ENCODE measurements at places on chromosomes 16 and 17. TPM values are rescaled to one million over a fixed set of nuclear protein-coding genes. Genes with fewer than 3 reads are reported as not detected.

The MRM3 gene
- total RNA-seq, result 15.2 TPM

The ASGR2 gene
- total RNA-seq, result not detected

The CDRT15 gene
- not detected for total RNA-seq

The KRT20 gene
- not detected for total RNA-seq

DNA sequence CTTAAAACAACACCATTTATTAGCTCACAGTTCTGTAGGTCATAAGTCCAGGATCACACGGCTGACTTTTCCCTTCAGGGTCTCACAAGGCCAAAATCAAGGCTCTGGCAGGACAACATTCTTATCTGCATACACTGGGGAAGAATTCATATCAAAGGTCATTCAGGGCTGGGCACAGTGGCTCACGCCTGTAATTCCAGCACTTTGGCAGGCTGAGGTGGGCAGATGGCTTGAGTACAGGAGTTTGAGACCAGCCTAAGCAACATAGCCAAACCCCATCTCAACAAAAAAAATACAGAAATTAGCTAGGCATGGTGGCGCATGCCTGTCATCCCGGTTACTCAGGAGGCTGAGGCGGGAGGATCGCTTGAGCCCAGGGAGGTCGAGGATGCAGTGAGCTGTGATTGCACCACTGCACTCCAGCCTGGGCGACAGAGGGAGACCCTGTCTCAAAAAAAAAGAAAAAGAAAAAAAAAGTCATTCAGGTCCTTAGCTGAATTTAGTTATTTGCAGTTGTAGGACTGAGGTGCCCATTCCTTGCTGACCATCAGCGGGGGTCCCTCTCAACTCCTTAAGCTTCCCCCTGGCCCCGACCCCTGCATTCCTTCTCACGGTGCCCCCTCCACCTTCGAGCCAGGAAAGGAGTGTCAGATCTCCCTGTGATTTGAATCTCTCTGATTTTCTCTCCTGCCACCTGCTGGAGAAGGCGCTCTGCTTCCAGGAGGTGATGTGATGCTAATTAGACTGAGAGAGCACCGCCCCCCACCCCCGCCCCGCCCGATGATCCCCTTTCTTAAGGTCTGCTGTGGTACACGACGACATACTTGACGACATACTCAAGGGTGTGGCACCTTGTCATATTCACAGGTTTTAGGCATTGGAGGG is 91.8 kb upstream of the CLEC18A start:
- no peak for DNase-seq

DNA sequence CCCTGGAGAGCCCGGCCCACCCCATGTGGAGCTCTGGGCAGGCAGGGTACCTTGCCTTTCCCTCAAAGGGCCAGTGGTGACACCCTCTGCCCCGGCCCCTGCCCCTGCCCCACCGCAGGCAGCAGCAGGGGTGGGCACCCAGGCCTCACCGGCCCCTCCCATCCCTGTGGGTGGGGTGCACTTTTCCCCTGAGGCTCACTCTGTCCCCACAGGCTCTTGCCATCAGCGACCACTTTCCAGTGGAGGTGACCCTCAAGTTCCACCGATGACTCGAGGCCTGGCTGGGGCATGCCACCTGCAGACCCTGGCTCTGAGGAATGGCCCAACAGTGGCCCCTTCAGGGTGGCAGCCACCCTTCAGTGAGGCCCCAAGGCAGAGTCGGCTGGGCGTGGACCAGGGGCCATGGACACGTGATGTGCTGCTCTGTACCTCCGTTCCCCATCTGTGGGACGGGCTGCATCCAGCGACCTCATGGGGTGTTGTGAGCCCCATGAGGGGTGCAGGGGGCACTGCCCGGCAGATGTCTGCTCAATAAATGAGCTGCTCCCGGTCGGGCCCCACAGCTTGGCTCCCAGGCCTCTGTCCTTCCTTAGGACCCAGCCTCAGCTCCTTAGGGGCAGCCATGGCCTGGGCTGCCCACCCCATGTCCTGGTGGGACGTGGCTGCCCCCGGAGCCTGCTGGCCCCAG is 2.0 kb downstream of the DNASE1L2 start:
- DNase-seq, result no peak

DNA sequence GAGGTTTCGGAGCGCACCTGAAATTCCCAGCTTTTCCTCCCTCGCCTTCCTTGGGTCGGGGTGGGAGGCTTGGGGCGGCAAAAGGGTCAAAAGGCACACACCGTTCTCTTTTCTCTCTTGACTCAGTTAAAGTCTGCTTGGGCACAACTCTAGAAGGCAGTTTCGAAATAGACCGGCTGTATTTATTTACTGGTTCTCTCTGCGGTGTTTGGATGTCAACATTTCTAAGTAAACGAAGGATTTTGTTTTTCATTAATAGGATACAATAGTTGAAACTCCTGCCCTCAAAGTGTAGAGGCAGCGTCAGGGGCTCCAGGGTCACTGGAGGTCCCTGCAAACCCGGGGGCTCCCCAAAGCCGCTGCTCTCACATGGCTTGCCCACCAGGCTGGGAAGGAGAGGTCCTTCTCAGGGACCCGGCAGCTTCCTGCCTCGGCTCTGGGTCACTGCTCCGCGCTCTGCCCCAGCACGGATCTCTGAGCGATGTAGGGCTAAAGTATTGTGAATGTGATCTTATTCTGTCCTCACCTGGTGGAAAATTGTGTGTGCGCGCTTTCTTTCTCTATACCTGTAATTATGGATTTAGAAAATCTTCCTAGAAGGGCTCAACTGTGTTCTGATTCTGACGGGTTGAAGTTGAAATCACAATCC is 952 bp downstream of the BMERB1 start:
- no peak for DNase-seq

GRCh38 chr16:2388875-2389433 is 40.3 kb upstream of the CCNF start:
- DNase-seq, result peak; percentile 82

GRCh38 chr17:81221371-81221841 is 1.4 kb downstream of the CEP131 start:
- no peak for DNase-seq

DNA sequence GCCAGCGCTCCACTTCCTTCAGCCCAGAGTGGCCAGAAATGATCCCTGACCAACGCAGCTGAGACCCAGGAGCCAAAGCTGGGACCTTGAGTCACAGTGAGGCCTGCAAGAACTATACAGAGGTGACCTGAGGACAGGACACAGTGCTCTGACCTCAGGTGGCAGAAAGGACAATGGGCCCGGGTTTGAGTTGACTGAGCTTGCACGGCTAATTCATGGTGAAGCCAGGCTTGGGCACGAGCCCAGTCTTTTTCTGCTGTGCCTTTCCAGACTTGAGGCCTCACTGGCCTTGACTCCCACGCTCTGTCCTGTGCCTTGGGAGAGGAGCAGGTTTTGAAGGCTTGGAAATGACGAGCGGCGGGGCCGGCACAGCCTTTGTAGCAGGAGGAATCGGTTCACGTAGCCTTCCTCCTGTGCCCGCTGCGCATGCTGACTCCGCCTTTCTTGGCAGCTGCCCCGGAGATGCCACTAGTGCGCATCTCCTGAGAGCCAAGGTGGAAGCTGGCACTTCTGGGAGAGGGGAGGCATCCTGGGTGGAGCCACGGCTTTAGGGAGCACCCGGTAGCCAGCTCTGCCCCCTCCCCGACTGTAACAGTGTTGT is 34.9 kb downstream of the NDEL1 start:
- DNase-seq, result no peak

DNA sequence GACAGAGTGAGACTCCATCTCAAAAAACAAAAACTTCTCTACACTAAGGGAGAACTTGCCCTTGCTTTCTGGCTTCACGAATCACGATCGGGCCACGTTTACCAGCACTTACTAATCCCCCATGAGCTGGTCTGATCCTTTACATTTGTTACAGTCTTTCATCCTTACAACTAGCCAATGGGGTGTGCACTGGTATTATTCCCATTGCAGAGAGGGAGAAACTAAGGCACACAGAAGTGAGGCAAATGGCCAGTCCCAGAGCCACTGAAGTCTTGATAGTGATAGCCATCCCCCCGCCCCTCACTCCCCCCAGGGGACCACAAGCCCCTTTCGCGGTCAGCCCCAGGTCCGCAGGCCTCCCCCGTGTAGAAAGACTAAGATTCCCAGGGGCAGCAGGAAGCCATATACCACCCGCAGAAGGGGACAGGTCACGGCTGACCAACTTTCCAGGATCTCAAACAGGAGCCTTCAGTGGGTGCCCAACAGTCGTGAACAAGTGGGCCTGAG is 868 bp downstream of the NATD1 start:
- DNase-seq, result no peak

DNA sequence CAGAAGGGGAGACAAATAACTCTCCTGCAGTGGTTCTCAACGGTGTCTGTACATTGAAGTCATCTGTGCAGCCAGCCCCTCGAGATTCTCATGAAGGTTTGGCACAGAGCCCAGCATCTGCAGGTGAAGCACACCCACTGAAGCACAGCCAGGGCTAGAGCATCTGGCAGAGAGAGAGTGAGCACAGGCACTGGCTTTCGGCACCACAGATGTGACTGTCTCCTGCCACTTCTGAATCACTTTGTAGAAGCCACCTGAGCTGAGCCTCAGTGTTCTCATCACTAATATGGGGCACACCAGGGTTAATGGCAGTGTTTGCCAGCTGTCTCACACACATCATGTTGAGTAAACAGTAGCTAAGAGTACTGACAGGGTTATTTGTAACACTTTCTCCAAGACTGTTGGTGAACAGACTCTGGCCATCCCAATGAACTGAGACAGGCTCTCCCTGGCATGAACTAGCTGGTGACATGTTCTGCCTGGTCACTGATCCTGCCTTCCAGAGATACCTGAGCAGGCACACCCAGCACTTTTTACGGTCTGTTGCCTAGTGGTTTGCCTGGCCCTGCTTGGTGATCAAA is 10.9 kb downstream of the HSPB9 start:
- DNase-seq, result no peak

GRCh38 chr16:60214311-60214710 is 1480.2 kb upstream of the GOT2 start:
- DNase-seq, result no peak

- DNase-seq, result peak; percentile 39
Observed at GRCh38 chr17:9239793-9240658, 218.7 kb downstream of the NTN1 start.

DNA sequence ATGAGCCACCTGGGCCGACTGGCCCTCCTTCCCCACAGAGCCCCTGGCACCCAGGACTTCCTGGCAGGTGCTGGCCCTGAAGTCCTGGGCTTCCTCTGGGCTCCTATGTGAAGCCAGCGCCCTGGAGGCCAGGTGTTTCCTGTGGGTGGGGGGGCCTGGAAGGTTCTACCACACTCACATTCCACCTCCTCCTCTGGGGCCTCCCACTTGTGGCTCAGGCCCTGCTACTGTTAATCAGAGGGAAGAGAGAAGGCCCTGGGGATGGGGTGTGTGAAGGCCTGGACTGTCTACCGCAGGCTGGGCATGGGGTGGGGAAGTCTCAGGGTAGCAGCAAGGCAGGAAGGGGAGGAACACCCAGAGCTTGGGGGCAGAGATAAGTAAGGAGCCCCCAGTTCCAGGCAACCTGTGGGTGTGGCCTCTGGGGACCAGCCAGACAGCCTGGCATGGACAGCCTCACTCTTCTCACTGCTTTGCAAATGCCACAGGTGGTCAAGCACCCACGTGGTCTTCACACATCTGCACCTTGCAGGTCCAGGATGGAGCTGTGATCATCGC is 111.9 kb upstream of the TNRC6C start:
- no peak for DNase-seq

GRCh38 chr17:18025241-18025944 is 13.6 kb downstream of the ATPAF2 start:
- peak; percentile 59 for DNase-seq

- DNase-seq, result no peak
Observed at GRCh38 chr16:8962393-8963009, 1.2 kb downstream of the USP7 start.

- DNase-seq, result no peak
Observed at GRCh38 chr17:81528651-81529436, 667 bp downstream of the FSCN2 start.

DNA sequence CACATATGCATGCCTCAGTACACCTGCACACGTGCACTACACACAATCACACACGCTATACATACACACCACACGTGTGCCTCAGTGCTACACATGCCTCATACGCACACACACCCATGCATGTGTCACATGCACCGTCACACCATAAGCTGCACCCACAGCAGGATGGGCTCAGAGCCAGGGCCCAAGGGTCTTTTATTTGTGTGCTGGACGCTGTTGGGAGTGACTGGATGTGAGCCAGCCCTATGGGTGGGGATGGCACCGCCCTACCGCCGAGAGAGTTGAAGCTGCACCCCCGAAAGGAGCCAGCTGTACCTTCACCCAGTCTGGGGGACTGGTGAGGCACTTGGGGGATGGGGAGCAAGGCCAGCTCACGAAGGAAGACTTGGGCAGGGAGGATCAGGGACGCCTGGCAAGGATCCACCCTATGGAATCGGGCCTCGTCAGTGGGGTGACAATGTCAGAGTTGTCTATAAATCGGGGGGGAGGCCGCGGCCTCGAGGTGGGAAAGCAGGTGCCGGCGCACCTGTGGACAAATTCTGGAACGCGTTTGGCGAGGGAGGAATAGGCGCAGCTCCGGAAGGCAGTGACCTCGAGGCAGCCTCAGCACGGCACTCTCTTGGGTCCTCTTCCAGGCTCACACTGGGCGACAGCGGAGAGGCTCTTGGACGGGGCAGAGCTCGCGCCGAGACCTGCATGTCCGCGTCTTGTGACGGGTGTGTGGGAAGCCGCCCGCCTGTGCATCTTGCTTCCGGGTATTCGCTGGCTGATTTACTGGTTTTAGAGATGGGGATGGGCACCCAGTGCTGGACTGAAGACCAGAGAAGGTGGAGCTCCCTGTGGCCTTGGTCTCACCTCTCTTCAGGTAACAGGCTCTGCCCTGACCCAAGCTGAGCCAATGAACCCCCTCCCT is 7.3 kb downstream of the RGS11 start:
- DNase-seq, result no peak

GRCh38 chr17:58368860-58369213 is 16.8 kb upstream of the SUPT4H1 start:
- DNase-seq, result no peak

- DNase-seq, result peak; percentile 37
Observed at GRCh38 chr17:17808706-17809432, 27.9 kb downstream of the SREBF1 start.

DNA sequence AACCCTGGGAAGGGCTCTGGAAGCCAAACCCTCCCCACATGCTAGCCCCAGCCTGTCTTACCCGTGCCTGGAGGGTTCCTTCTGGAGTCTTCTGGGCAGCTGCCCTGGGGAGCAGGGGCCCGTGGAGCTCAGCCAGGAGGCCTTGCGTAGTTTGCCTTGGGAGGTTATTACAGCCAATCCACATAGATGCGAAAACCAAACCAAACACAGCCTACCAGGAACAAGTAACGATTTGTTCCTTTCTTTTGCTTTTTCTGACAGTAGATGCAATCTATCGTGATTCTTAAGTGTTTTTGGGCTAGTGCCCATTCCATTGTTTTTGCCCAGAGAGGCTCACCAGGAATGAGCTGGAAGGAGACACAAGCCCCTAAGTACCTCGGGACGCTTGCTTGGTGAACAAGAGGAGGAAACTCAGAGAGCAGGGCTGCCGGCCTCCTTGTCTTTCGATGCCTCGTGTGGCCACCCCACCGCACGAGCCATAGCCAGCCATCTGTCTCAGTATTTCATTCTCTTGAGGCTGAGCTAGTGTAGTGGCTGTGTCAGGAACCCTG is 102.7 kb upstream of the NOL11 start:
- DNase-seq, result no peak

DNA sequence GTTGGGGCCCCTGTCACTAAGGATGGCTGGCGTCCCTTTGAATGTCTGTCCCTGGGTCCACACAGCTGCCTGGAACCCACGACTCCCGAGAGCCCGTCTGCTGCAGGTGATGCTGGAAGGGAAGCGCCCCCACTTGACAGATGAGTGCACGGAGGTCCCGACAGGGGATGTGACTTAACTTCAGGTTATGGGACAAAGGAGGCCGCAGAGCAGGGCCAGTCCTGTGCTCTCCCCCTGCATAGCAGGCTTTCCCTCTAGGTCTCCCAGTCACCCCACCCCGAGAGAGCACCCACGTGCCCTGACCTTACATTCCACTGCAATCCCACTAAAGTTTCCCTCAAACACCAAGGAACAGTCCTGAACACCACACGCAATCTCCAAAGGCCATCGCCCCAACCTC is 6.0 kb upstream of the RCVRN start:
- DNase-seq, result no peak
